Activated naive CD8-positive, alpha-beta T cell treated with anti-CD3 and anti-CD28 coated beads, Interleukin-2, amount 10 ng/mL, durations not matched to agents 7 days and 5 days (primary cell): ENCODE measurements at places on chromosomes 3 and 15. TPM values are rescaled to one million over a fixed set of nuclear protein-coding genes. Genes with fewer than 3 reads are reported as not detected.

- peak; percentile 24 for DNase-seq
Measured at GRCh38 chr15:75235760-75236729, 22.1 kb upstream of the GOLGA6C start.

GRCh38 chr3:169548194-169548593 is 115.3 kb downstream of the MECOM start:
- DNase-seq, result no peak

DNA sequence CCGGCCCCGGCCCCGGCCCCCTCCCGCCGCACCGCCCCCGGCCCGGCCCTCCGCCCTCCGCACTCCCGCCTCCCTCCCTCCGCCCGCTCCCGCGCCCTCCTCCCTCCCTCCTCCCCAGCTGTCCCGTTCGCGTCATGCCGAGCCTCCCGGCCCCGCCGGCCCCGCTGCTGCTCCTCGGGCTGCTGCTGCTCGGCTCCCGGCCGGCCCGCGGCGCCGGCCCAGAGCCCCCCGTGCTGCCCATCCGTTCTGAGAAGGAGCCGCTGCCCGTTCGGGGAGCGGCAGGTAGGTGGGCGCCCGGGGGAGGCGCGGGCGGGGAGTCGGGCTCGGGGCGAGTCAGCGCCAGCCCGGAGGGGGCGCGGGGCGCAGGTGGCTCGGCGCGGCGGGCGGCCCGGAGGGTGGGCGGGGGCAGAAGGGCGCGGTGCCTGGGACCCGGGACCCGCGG is 352 bp downstream of the CHRD start:
- no peak for DNase-seq

Gene CLRN1
- total RNA-seq, result not detected

GRCh38 chr3:149455366-149455765 is 19.1 kb upstream of the TM4SF4 start:
- DNase-seq, result no peak
